CD14-positive monocyte (primary cell): ENCODE measurements at places on chromosomes 2 and 18. TPM values are rescaled to one million over a fixed set of nuclear protein-coding genes. Genes with fewer than 3 reads are reported as not detected.

Gene C2orf78
- not detected for polyA plus RNA-seq

Gene TXNDC2
- 0.10 TPM for polyA plus RNA-seq

Gene HOXD4
- not detected for polyA plus RNA-seq

Gene ALPI
- polyA plus RNA-seq: not detected

Gene ID2
- 282 TPM for polyA plus RNA-seq

Gene SERPINB12
- polyA plus RNA-seq: not detected in 2 replicates

Gene SPDYA
- polyA plus RNA-seq: 0.15 TPM in 1 of 2 replicates, not detected in the other

Gene ASXL3
- not detected for polyA plus RNA-seq

DNA sequence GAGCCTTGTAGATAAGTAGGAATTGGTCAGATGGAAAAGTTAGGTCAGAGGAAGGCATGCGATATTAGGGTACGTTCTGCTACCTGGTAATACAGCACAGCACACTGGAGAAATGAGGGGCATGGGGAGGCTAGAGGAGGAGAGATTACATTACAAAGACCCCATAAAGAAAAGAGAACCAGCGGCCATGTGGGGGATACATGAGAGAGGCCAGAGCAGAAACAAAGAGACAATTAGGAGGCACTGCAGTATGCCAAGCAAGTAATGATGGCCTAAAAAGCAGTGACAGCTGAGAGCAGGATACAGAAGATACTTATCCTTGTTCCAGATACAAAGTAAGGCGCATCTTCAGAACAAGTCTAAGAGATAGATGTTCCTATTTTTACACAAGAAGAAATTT lies 40.0 kb downstream of the TXNL1 start:
- H3K36me3 ChIP-seq: peaks cover 8% of the 10 kb centered on the region
- no peak overlapping the region for H3K27ac ChIP-seq
- DNase-seq: no peak
- no peaks in the 10 kb centered on the region for H3K27me3 ChIP-seq

DNA sequence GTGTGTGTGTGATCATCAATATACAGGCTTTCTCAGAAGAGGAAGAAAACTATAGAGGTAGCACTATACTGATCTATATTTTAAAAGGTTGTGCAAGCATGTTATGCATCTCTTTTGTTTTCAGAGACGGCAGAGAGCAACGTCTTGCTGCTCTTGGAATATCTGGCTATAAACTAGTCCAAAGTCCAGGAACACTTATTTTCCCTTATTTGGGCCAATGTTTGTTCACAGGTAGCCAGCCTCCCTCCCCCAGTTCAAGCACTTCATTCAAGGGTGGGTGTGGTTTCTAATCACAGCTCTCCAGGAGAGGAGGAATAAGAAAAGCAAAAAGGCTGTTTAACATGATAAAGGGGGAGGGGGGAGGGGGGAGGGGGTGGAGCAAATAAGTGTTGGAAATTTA lies 4.2 kb downstream of the FZD5 start:
- no peaks in the 10 kb centered on the region for H3K36me3 ChIP-seq
- H3K27me3 ChIP-seq: no peaks in the 10 kb centered on the region

- H3K27ac ChIP-seq: no peak overlapping the region
- no peaks in the 10 kb centered on the region for H3K4me1 ChIP-seq
- DNase-seq: no peak
- no peak overlapping the region for H3K4me3 ChIP-seq
- H3K36me3 ChIP-seq: no peaks in the 10 kb centered on the region
Measured at GRCh38 chr2:150182566-150183235, 304.8 kb downstream of the RND3 start.

DNA sequence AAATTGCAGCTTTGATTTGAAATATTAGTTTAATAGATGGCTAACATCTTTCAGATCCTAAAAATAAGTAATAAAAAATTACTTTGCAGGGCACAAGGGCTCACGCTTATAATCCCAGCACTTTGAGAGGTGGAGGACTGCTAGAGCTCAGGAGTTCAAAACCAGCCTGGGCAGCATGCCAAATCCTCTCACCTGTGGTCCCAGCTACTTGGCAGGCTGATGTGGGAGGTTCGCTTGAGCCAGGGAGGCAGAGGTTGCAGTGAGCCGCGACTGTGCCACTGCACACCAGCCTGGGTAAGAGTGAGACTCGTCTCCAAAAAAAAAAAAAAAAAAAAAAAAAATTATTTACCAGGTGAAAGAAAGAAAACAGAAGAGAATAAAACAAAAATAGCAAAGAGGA lies 449.8 kb downstream of the NRXN1 start:
- no peaks in the 10 kb centered on the region for H3K27me3 ChIP-seq
- no peak overlapping the region for H3K27ac ChIP-seq
- no peaks in the 10 kb centered on the region for H3K4me1 ChIP-seq
- no peak overlapping the region for H3K4me3 ChIP-seq

GRCh38 chr2:107338059-107338458 lies 452.1 kb upstream of the ST6GAL2 start:
- no peaks in the 10 kb centered on the region for H3K36me3 ChIP-seq
- no peak overlapping the region for H3K4me3 ChIP-seq
- H3K27me3 ChIP-seq: no peaks in the 10 kb centered on the region
- H3K4me1 ChIP-seq: no peaks in the 10 kb centered on the region
- no peak for DNase-seq

- DNase-seq: no peak
- no peaks in the 10 kb centered on the region for H3K27me3 ChIP-seq
- H3K36me3 ChIP-seq: peaks cover 29% of the 10 kb centered on the region
Measured at GRCh38 chr2:98604547-98604946, 3.8 kb downstream of the COA5 start.

DNA sequence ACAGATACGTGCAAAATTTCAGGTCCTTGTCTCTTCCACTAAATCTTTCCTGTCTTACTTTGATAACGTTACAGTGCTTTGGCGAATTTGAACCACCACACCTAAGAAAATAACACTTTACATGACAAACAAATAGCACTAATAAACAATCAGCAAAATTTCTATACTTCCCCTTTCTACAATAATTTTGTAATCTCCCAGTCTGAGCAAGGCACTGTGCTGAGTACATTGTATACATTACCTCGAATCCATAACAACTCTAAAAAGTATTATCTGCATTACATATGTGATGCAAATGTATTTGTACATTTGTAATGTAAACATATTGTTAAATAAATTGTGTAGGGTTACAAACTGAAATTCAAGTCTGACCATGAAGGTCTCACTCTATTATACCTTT lies 49.9 kb downstream of the RTN4 start:
- H3K4me3 ChIP-seq: no peak overlapping the region
- no peaks in the 10 kb centered on the region for H3K27me3 ChIP-seq
- H3K27ac ChIP-seq: no peak overlapping the region
- DNase-seq: peak; percentile 51
- H3K36me3 ChIP-seq: no peaks in the 10 kb centered on the region

DNA sequence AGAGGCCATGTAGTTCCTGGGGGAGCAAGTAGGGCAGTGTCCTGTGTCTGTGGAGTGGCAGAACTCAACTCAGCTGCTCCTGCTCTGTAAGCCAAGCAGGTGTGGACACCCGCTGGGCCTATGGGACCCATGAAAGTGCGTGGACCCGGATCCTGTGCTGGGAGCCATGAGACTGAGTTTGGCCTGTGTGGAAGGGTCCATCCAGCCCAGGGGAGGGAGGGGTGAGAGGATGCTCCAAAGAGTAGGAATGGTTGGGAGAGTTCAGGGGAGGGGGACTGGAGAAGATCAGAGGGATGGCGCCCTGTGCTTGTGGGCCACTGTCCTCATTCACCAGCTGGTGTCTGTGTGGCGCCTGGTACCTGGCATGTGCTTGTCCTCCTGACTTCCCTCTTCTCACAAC lies 226.4 kb upstream of the HS6ST1 start:
- no peak overlapping the region for H3K27ac ChIP-seq
- H3K27me3 ChIP-seq: no peaks in the 10 kb centered on the region
- no peak for DNase-seq

GRCh38 chr18:55346961-55347740 lies 240.8 kb downstream of the TCF4 start:
- no peak overlapping the region for H3K27ac ChIP-seq
- H3K4me1 ChIP-seq: no peaks in the 10 kb centered on the region
- no peak for DNase-seq
- no peaks in the 10 kb centered on the region for H3K36me3 ChIP-seq
- H3K27me3 ChIP-seq: no peaks in the 10 kb centered on the region

DNA sequence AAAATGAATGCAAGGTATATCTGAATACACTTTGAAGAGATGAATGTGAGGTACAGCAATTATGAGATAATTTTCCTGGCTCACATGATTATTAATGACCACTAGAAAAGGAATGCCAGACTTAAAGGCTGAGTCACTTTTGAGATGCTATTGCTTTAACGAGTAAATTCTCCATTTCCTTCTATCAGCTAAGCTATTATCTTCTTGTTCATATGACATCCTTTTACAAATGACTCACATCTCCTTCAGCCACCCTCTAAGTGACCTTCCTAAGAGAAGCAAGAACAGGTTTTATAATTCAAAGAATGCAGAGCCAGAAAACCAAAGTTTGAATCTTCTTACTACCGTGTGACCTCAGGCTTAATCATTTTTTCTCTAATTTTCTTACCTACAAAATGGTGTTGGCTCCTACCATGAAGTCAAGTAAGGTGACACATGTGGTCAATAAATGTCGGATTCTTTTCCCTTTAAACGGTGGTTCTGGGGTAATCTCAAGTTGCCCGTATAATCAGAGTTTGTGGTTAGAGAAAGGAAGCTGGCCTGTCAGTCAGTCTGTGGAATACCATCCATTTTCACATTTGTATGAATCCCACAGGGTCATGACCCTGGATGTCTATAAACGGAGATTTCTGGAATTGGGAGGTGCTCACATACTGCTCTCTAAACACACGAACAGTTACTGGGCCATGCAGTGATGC lies 184.0 kb upstream of the PID1 start:
- no peak overlapping the region for H3K4me3 ChIP-seq
- DNase-seq: no peak
- peaks cover 2% of the 10 kb centered on the region for H3K27me3 ChIP-seq
- H3K4me1 ChIP-seq: no peaks in the 10 kb centered on the region
- no peaks in the 10 kb centered on the region for H3K36me3 ChIP-seq

DNA sequence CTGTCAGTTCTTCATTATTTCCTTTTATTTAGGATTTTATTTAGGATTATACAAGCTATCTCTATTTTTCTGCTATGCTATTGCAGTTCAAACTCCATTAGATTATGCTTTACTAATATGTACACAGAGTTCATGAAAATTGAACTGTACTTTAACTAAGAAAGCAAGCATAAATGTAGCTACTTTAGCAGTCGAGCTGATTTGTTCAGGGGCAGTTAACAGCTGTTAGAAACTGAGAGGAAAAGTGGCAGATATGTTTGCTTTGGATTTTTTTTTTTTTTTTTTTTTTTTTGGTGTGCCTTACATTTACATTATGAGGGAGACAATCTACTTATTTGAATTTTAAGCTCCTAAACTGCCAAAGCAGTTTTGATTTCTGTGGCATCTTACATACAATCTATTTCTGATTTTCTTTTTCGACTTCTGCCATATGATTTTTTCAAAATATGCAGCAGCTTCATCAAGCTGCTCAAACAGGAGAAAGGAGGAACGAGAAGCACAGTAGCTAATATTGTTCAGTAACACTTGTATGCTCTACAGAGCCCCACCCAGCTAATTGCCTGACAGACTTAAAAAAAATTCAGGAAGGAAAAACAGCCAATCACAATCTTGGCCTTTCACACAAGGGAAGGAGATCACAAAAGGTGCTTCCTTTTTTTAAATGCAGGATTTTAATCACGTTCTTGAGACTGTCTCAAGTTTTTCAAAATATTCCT lies 233.4 kb upstream of the SIX3 start:
- H3K4me1 ChIP-seq: peaks cover 23% of the 10 kb centered on the region
- DNase-seq: peak; percentile 65
- H3K27me3 ChIP-seq: no peaks in the 10 kb centered on the region
- H3K27ac ChIP-seq: no peak overlapping the region
- H3K36me3 ChIP-seq: no peaks in the 10 kb centered on the region
- H3K4me3 ChIP-seq: peak overlapping the region; percentile 47

DNA sequence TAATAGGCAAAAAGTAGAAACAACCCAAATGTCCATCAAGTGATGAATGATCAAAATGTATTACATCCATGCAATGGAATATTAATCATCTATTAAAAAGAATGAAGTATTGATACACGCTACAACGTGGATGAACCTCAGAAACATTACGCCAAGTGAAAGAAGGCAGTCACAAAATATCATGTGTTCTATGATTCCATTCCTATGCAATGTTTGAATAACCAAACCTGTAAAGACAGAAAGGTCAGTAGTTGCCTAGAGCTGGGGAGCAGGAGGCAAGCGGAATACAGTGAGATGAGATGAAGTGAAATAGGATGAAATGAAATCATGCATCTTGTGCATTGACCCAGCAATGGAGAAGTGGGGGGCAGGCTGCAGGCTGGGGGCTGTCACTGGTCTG lies 17.9 kb upstream of the COL6A3 start:
- no peaks in the 10 kb centered on the region for H3K27me3 ChIP-seq
- H3K4me3 ChIP-seq: no peak overlapping the region
- DNase-seq: no peak
- H3K27ac ChIP-seq: no peak overlapping the region
- H3K36me3 ChIP-seq: no peaks in the 10 kb centered on the region

DNA sequence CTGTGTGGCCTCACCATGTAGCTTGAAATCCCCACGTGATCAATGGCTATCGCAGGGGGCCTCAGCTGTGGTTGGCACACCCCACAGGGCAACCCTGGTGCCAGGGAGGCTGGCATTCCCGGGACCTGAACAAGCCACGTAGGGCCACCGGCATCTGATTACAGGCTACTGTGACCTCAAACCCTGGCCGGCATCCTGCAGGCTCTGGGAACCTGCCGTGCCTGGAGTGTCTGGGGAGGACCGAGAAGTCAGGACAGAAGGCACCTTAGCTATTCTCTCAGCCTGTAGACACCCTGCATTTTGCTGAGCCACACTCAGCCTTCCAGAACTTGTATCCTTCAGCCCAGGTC lies 213.0 kb downstream of the GLI2 start:
- no peaks in the 10 kb centered on the region for H3K4me1 ChIP-seq
- H3K27ac ChIP-seq: no peak overlapping the region
- H3K36me3 ChIP-seq: no peaks in the 10 kb centered on the region

GRCh38 chr18:5541644-5542043 lies 2.2 kb downstream of the EPB41L3 start:
- H3K36me3 ChIP-seq: no peaks in the 10 kb centered on the region
- H3K27ac ChIP-seq: no peak overlapping the region
- peaks cover 25% of the 10 kb centered on the region for H3K4me1 ChIP-seq
- no peak for DNase-seq
- no peak overlapping the region for H3K4me3 ChIP-seq

DNA sequence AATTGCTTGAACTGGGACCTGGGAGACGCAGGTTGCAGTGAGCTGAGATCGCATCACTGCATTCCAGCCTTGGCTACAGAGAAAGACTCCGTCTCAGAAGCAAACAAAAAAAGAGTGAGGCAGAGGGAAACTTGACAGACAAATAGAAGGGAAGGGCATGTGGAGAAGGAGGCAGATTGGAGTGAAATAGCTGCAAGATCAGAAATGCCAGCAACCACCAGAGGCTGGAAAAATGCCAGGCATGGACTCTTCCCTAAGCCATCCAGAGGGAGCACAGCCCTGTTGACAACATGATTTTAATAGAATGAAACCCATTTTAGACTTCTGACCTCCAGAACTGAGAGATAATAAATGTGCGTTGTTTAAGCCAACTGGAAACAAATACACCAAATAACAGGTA lies 447.2 kb upstream of the SPHKAP start:
- H3K4me1 ChIP-seq: no peaks in the 10 kb centered on the region
- DNase-seq: no peak
- no peak overlapping the region for H3K27ac ChIP-seq
- no peaks in the 10 kb centered on the region for H3K27me3 ChIP-seq
